ENCODE measurements at places on chromosomes 4 and X. TPM values are rescaled to one million over a fixed set of nuclear protein-coding genes. Genes with fewer than 3 reads are reported as not detected.

Gene DACH2
- total RNA-seq, result 0.11 TPM

Gene PABPC1L2A
- total RNA-seq, result not detected

Gene RHOXF1
- total RNA-seq, result not detected

Gene SSX2B
- total RNA-seq, result not detected

Gene FSTL5
- not detected for total RNA-seq

Gene EDA2R
- total RNA-seq, result 8.8 TPM

DNA sequence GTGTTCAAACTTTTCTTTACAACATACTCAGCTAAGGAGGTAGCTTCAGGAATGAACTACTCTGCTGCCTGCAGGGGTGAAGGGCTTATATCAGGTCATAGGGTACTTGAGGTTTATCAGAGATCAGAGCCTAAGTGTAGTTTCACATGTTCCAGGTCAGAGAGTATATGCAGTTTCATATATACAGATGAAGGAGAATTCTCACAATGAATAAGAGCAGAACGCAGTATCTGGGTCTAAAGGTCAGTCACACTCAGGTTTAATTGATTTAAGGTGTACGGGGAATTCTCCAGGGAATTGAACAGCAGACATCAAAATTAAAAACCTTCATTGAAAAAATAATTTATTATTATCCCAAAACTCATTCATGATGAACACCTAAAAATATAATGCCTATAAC, 700.6 kb downstream of the TECRL start:
- H3K27ac ChIP-seq, result no peak overlapping the region
- no peaks in the 10 kb centered on the region for H3K27me3 ChIP-seq
- no peaks in the 10 kb centered on the region for H3K4me1 ChIP-seq
- no peaks in the 10 kb centered on the region for H3K36me3 ChIP-seq
- no peak for DNase-seq

DNA sequence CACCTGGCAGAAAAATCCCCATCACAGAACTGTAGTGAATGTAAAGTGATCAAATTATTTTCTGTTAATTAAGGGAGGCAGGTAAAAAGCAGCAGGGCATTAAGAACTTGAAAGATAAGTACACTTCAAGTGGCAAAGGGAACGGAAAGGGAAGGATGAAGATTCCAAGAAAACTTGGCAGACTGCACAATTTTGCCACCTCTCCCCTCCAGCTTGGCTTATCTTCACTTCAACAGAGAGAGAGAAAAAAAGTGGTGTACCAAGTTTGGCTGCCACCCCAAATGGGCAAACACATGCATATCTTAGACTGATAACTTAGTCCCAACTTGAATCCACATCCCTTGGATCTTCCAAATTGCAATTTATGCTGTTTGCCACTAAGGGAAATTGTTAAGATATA, 598.1 kb upstream of the ACTRT1 start:
- peaks cover 14% of the 10 kb centered on the region for H3K4me1 ChIP-seq
- no peak overlapping the region for H3K27ac ChIP-seq
- H3K36me3 ChIP-seq, result no peaks in the 10 kb centered on the region

- H3K4me1 ChIP-seq, result peaks cover 4% of the 10 kb centered on the region
- no peak overlapping the region for H3K27ac ChIP-seq
- DNase-seq, result no peak
- H3K36me3 ChIP-seq, result no peaks in the 10 kb centered on the region
- no peak overlapping the region for H3K4me3 ChIP-seq
These were observed 158.0 kb downstream of the GRID2 start for GRCh38 chr4:92461732-92462131.

GRCh38 chr4:40176602-40177001, 20.2 kb upstream of the RHOH start:
- H3K27me3 ChIP-seq, result no peaks in the 10 kb centered on the region
- no peaks in the 10 kb centered on the region for H3K36me3 ChIP-seq
- H3K27ac ChIP-seq, result no peak overlapping the region
- peaks cover 11% of the 10 kb centered on the region for H3K4me1 ChIP-seq
- DNase-seq, result no peak

DNA sequence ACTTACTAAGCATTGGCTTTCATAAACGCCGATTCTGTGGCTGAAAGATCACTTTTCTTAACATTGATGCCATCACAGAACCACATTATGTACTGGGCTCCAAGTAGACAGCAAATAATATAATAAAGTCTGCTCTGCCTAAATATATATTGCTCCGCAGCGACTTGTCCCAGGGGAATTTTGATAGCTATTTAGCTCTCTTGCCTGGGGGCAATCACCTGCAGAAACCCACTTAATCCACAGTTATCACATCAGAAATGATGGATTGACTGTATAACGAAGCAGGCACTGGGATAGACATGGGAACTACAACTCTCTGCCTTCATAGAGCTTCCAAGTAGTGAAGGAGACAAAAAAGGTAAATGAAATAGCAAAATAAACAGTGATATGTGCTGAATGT, 48.0 kb upstream of the MYOZ2 start:
- H3K27ac ChIP-seq, result no peak overlapping the region
- H3K4me1 ChIP-seq, result peaks cover under 1% of the 10 kb centered on the region
- no peaks in the 10 kb centered on the region for H3K36me3 ChIP-seq
- H3K4me3 ChIP-seq, result no peak overlapping the region
- no peak for DNase-seq

- no peaks in the 10 kb centered on the region for H3K27me3 ChIP-seq
- H3K4me1 ChIP-seq, result peaks cover 27% of the 10 kb centered on the region
- H3K27ac ChIP-seq, result no peak overlapping the region
- H3K36me3 ChIP-seq, result no peaks in the 10 kb centered on the region
These were observed 338.1 kb downstream of the BCOR start for GRCh38 chrX:39759526-39760224.

- H3K4me1 ChIP-seq, result no peaks in the 10 kb centered on the region
- no peak for DNase-seq
- H3K36me3 ChIP-seq, result no peaks in the 10 kb centered on the region
- H3K27ac ChIP-seq, result no peak overlapping the region
These were observed 15.4 kb downstream of the SMIM10 start for GRCh38 chrX:135006187-135006586.

- no peak overlapping the region for H3K4me3 ChIP-seq
- no peak for DNase-seq
- no peaks in the 10 kb centered on the region for H3K36me3 ChIP-seq
- no peaks in the 10 kb centered on the region for H3K27me3 ChIP-seq
- no peak overlapping the region for H3K27ac ChIP-seq
These were observed 8.8 kb upstream of the RASL11B start for GRCh38 chr4:52853351-52853750.

DNA sequence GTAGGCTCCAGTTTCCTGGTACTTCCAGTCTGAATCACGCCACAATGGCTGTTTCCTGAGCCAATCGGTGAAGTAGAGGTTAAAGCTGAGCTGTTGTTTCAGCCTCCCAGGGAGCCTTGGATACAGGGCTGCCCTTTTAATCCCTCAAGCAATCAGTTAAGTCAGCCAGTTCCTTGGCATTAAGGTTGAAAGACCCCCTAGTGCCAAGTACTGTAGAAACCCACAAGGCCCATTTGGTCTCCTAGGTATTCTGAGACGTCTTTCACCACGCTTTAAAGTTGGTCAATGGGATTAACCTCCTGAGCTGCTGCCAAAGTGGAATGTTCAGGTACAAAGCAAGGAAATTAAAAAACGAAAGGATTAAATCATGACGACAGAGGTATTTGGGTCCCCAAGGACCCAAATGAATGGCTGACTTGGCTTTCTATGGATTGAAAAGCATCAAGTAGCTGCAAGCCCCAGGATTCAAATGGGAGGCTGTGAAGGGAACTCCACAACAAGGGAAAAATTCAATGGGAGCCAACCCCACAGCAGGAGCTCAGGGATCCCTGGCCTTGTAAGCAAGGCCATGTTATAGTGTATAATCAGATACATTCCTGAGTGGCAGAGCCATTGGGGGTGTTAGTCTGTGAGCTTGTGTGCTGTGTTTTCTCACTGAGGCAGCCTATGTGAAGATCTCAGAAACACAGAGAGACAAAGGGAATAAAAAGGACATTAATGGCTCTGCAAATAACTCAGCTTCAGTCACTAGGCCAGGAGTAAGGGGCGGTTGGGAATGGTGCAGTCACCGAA, 86.0 kb downstream of the ATG4A start:
- no peak overlapping the region for H3K4me3 ChIP-seq
- peak overlapping the region; percentile 96 for H3K27ac ChIP-seq
- H3K4me1 ChIP-seq, result peaks cover 31% of the 10 kb centered on the region
- peak; percentile 88 for DNase-seq

- H3K4me3 ChIP-seq, result no peak overlapping the region
- H3K36me3 ChIP-seq, result peaks cover 11% of the 10 kb centered on the region
- H3K27me3 ChIP-seq, result no peaks in the 10 kb centered on the region
- peaks cover 3% of the 10 kb centered on the region for H3K4me1 ChIP-seq
- no peak overlapping the region for H3K27ac ChIP-seq
These were observed 91.0 kb downstream of the DHRSX start for GRCh38 chrX:2409796-2410195.

GRCh38 chr4:6092131-6092530, 73.9 kb upstream of the C4orf50 start:
- H3K4me3 ChIP-seq, result no peak overlapping the region
- no peaks in the 10 kb centered on the region for H3K27me3 ChIP-seq
- no peaks in the 10 kb centered on the region for H3K4me1 ChIP-seq
- no peak overlapping the region for H3K27ac ChIP-seq
- H3K36me3 ChIP-seq, result no peaks in the 10 kb centered on the region

DNA sequence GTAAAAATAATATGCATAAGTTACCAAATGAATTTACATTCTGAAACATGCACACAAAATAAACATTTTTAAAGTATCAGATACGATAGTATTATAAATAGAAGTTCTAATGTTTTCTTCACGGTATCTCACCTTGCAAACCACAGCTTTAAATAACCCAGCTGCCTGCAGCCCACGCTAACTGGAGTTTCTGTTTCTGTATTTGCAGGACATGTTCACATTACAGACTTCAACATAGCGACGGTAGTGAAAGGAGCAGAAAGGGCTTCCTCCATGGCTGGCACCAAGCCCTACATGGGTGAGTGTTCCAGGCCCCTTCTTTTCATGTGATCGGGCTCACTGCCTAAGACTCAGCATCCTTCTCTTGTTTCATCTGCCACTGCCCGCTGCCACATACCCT, 291.7 kb downstream of the EVC2 start:
- no peaks in the 10 kb centered on the region for H3K27me3 ChIP-seq
- DNase-seq, result no peak
- H3K36me3 ChIP-seq, result no peaks in the 10 kb centered on the region
- no peak overlapping the region for H3K4me3 ChIP-seq

GRCh38 chr4:133147286-133147821, 1.7 kb upstream of the PCDH10 start:
- peaks cover 21% of the 10 kb centered on the region for H3K4me1 ChIP-seq
- peak; percentile 26 for DNase-seq
- peak overlapping the region; percentile 57 for H3K4me3 ChIP-seq

DNA sequence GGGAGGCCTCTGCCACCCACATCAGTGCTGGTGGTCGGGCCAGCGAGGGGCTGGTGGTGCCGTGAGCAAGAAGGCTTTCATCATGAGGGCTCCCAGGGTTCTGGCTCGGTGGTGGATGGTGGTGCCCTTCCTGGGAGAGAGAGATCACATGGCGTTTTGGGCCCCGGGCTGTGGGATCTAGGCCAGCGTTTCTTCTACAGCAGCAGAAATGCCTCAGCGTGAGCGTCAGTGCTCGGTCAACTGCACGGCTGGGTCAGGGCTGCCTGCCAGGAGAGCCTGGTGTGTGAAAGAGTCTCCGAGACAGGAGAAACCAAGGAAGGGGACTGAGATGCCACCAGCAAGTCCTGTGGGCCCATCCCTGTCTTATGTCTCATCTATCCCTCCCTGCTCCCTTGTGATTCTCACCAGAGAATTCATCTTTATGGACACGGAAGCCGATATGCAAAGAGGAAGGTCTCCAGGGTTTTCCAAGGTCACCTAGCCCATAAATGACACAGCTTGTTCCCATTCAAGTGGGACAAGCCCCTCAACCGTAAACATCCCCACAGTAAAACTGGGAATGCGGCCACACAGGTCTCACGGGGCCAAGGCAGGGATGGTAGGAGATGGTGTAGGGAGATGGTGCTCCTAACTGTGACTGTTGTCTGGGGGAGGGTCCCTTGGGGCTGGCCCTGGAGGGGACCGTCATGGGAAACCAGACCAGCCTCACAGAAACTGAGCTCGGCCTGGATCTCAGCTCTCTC, 99.2 kb downstream of the SORCS2 start:
- H3K4me1 ChIP-seq, result peaks cover 15% of the 10 kb centered on the region
- DNase-seq, result no peak
- no peaks in the 10 kb centered on the region for H3K27me3 ChIP-seq
- no peak overlapping the region for H3K4me3 ChIP-seq

DNA sequence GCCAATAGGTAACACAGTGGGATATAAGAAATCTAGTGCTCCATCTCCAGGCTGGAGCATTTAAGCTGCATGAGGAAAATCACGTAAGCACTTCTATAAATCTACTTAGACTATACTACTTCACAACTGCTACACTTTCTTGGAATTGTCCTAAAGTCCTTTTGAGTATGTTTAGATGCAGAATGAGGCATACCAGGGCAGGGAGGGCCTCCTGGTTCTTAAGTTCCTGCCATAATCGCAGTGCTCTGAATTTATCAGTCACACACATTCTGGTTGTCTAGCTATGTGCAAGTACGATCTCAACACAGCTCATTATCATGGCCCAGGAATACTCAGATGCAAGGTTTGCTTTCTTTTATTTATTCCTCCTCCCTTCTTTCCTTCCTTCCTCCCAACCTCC, 130.3 kb downstream of the GUCY2F start:
- no peaks in the 10 kb centered on the region for H3K4me1 ChIP-seq
- no peak overlapping the region for H3K4me3 ChIP-seq
- H3K27me3 ChIP-seq, result no peaks in the 10 kb centered on the region
- DNase-seq, result no peak
- H3K36me3 ChIP-seq, result no peaks in the 10 kb centered on the region

DNA sequence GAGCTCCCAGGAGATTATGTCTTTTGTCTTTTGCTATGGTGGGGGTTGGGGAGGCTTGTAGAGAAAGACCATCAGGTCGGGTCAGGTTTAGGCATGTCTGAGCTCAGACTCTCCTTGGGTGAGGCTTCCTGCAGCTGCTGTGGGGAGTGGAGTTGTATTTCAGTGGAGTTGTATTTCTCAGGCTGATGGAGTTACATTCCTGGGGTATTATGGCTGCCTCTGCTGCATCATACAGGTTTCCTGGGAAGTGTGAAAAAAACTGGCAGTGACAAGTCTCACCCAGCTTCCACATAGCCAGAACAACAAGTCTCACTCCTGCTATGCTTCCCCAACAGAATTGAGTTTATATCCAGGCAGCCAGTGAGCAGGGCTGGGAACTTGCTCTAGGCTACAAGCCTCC, 119.3 kb downstream of the VSIG4 start:
- no peaks in the 10 kb centered on the region for H3K4me1 ChIP-seq
- no peaks in the 10 kb centered on the region for H3K27me3 ChIP-seq
- no peak overlapping the region for H3K4me3 ChIP-seq
- H3K36me3 ChIP-seq, result no peaks in the 10 kb centered on the region
- H3K27ac ChIP-seq, result no peak overlapping the region

DNA sequence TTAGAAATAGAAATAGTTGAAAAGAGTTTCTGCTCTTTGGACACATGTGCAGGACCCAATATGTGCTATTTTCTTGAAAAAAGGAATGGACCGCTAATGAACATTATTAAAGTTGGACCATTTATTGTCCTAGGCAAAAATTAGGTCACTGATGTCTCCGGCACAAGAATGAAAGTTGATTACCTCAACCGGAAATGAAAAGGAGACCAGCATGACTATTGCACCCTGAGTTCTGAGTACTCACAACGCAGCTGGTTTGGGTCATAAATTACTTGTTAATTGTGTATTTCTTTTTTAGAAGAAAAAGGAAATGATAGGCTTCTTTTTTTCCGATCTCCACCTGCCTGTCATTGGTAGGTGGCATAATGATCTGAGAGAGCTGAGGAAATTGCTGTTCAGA, 232.7 kb downstream of the ARHGAP24 start:
- peaks cover 2% of the 10 kb centered on the region for H3K4me1 ChIP-seq
- no peaks in the 10 kb centered on the region for H3K27me3 ChIP-seq
- no peak overlapping the region for H3K27ac ChIP-seq
- H3K4me3 ChIP-seq, result no peak overlapping the region
